Activated CD4-positive, alpha-beta T cell treated with anti-CD3 and anti-CD28 coated beads, Interleukin-2, amount 50 U/mL, for 24 hours (primary cell): ENCODE measurements at places on chromosomes 7 and 10.

GRCh38 chr10:100654782-100655325 is 90.5 kb upstream of the PAX2 start:
- no peak for DNase-seq

DNA sequence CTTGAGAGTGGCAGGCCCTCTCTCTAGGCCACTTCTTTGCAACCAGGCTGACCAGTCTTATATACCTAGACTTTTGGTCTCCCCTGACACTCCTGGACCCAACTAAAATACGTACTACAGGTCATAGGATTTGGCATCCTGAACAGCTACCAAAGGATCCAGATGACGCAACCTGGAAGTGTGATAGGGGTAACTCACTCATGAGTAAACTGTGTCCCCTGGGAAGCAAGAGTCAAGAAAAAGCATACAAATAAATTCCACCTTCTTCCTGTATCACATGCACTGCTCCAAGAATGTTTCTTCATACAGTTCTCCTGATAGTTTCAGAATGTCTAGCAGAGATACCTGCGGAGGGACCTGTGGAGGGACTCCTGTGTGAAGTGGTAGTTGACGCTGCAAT is 172.3 kb downstream of the MDFIC start:
- no peak for DNase-seq

- no peak for DNase-seq
Observed at GRCh38 chr7:53466371-53466770, 430.9 kb downstream of the POM121L12 start.

DNA sequence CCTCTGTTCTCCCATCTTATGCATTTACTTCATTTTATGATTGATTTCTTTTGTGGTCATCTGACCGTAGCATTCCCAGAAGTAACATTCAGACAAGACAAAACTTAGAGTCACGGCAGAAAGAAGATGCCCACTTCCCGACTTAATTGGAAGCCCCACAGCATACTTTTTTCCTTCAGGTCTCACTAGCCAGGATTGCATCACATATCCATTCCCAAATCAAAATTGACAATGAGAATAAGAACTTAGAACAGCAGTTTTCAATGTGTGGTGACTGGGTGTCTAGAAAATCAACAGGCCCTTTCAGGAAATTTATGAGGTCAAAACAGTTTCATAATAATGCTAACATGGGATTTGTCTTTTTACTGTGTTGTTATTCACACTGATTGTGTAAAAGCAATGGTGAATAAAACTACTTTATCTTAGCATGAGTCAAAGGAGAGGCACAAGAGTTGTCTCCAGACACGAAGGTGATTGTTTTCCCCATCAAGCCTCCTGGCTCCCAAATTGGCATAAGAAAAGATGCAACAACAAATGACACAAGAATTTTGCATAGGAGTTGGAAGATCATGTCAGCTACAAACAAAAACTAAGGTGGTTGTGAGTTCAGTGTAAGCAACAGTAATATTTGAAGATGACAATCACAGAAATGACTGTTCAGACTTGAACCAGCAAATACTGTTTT is 493.9 kb downstream of the HTR7 start:
- no peak for DNase-seq

DNA sequence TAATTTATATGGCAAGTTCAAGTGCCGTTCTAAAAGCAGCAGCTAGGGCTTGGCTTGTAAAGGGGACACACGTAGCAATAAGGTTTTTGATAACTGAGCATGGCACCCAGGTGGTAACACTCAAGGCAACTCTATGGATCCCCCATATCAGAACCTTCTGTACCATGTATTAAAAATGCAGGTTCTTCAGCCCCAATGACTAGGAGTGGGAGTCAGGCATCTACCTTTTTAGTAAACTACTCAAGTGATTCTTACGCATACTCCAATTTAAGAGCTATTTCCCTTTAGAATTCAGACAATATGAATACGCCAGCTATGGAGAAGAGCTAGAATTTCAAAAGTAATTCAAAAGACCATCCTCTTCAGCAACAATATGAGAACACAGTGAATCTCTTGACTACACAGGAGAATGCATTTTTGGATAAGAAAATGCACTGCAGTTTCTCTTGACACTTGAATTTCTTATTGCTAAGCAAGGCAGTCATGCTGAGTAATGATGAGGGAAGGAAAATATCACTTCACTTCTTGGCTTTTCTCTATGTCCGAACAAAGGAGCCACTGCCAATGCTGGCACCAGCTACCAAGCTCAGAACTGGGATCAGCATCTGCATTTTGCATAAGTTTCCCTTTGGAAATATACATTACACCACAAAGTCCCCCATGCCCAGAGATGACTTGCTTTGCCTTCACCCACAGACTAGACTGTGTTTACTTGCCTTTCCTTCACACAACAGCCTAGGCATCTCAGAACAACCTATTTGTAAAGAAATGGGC is 53.5 kb downstream of the ABLIM1 start:
- DNase-seq: no peak

DNA sequence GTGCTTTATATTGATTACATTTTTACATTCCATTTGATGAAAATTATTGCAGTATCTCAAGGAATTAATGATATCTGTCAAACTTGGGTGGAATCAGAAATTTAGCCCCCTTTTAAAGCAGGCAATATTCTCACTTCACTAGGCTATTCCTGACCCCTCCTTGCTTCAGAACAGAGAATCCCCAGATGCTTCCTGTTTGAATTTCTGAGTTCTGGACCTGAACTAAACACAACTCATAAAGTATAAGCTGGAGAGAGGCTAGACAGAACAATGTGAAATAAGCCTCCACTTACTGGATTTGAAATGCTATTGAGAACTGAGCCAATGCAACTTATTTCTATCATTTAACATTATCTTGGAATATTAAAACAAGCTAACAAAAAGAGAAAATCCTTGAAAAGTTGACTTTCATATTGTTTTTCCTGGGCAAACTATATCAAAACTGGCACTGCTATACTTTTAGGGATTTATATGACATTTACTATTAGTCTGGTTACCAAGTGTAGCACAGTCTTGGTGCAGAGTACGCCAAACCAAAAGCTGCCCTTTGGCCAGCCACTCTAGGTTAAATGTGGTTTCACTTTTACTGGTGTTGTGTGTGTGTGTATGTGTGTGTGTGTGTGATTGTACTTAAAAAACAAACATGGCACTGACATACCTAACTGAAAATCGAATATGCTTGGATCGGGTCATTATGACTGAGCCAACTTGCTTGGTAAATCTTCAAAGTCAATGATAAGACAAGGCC is 19.0 kb upstream of the AGMO start:
- DNase-seq: no peak

GRCh38 chr7:89549768-89550167 is 604.5 kb upstream of the STEAP1 start:
- DNase-seq: no peak

DNA sequence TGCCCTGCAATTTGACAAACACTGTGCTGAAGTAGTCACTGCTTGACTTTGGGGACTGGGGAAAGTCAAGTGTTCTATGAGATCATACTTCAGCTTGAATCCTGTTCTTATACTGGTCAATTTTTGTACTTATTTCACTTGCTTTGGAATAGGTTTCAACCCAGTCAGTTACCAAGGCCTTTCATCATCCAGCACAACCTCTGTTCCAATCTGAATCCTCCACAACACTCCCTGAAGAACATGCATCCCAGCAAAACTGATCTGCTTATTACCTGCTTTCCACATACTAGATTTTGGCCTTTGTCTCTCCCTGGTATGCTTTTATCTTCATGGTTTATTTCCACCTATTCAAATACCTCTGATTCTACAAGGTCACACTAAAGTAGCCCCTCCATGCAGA is 29.5 kb downstream of the DPY19L1 start:
- no peak for DNase-seq

DNA sequence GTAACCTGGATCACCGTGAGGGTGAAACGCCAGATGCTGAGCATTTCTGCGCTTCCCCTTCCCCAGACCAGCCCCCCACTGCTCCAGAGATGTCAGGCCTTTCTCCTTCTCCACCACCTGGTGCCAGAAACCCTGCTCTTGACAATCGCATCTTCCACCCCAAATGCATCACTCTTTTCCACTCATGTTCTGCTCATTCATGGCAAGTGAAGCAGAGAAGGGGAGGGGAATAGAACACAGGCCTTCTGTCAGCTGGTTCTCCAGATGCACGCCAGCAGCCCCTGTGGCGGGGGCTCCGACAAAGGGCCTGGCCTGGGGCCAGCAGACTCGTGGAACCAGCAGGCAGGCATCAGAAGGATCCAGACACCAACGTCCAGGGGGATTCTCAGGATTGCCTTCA is 68.5 kb upstream of the SVIL start:
- DNase-seq: no peak

DNA sequence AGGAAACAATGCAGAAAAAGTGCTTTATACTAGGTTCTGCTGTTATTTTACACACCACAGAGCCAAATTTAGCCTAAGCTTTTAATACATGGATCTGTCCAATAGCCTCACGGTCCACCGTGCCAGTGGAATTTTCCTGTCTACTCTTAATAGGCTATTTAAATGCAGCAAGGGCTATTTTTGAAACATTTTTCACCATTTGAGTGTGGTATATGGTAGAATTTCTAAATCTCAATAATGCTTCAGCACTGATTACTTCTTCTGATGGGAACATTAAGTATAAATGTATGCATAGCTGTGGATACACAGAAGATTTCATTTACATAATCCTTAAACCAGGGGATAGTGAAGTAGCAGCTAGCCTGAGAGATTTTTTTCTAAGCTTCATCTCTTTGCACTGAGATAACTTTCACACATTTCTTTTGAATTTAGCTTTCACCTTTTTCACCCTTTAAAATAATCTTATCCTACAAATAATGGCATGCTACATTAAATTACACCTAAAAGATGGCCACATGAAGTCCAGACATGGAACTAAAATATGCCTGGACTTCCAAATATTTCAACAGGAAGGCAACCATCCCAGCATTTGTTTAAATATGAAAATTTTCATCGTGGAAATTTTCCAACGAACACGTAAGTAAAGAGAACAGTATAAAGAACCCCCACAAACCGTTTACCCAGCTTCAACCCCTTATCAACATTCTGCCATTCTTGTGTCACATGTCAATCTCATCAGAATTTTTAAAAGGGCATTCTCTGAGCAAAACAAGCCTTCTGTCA is 45.4 kb downstream of the AMPH start:
- no peak for DNase-seq

DNA sequence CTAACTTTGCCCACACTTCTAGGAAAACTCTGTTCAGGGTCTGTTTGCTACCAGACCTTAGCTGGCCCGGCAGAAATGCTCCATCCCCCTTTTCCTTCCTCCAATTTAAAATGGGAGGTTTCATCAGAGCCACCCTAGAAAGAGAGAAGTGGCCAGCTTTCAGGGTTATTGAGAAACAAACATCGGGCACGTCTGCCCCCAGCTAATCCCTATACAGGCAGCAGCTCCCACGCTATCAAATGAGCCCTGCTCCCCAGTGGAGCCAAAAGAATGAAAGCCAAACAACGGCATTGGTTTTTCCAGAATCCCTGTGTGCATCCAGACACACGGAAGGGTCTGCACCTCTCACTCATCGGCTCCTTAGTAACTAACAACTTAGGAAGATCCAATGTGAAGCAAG is 132.5 kb downstream of the GRID1 start:
- DNase-seq: no peak

GRCh38 chr7:138505361-138505873 is 45.4 kb downstream of the TRIM24 start:
- DNase-seq: no peak

GRCh38 chr10:111836064-111836463 is 347.5 kb downstream of the GPAM start:
- DNase-seq: no peak

DNA sequence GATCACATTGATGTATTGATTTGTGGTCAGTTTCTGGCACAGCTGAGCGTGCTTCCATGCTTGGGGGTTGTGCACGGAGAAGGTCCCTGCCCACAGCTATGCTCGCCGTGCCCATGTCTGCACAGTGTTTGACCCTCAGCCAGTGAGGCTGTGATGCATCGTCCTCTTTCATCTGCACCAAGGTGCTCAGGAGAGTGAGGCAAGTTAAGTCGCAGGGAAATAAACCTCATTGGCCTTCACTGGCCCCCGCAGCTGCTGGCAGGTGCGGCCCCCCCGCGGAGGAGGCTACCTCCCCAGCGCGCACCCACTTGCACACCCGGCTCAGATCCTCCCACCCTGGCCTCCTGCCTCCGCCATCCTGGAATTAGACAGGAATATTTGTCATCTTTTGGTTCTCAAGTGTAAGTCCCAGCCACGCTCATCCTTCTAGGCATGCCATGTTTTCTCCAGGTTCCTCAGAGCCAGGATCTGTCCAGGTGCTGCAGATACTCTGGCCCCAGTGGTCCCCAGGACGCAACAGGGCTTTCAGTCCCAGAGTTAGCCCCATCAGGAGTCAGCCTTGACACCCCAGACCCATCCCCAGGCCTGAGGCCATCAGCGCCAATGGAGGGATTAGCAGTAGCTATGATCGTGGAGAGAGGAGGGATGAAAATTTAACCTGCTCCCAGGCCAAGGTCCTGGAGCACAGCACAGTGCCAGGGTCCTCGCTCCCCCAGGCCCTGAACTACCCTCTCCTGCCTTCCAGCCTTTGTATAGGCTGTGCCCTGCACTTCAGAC is 93.7 kb downstream of the OAT start:
- no peak for DNase-seq

GRCh38 chr10:107687701-107688100 is 523.2 kb upstream of the SORCS1 start:
- DNase-seq: no peak

DNA sequence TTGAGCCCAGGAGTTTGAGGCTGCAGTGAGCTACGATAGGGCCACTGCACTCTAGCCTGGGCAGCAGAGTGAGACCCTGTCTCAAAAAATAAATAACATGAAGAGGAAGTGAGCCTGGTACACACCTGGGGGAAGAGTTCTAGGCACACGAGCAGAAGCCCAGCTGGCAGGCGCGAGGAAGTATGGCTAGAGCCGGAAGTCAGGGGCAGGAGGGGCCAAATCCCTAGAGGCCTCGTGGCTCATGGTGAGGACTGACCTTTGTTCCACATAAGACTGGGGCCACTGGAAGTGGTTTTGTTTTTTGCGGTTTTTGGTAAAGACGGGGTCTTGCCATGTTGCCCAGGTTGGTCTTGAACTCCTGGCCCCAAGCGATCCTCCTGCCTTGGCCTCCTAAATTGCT is 117.6 kb downstream of the HIP1 start:
- no peak for DNase-seq

- DNase-seq: no peak
Observed at GRCh38 chr7:99551334-99551733, 580 bp downstream of the FAM200A start.

GRCh38 chr7:95963446-95963990 is 191.2 kb downstream of the DYNC1I1 start:
- no peak for DNase-seq

DNA sequence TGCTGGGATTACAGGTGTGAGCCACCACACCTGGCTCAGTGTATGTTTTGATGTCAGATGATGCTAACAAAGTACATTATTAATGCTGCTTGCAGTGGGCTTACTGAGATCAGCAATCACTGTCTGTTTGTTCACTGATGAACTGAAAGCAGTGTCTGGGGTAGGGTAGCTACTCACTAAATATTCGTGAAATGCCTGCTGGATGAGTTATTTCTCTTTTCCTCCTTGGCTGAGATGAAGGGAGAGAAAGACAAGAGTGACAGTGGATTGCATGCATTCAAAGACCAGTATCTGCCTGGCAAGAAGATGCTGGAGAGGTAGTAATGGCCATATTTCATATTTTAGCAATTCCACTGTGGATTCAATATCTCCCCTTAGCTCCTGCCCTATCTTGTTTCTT is 32.3 kb downstream of the FAM107B start:
- DNase-seq: no peak
